ENCODE measurements at places on chromosomes 16 and 17. TPM values are rescaled to one million over a fixed set of nuclear protein-coding genes. Genes with fewer than 3 reads are reported as not detected.

Gene ARL5C
- not detected for total RNA-seq

Gene SLC52A1
- under 0.01 TPM for total RNA-seq

Gene EME1
- total RNA-seq: 2.6 TPM

Gene RNF43
- 0.15 TPM for total RNA-seq

Gene TAC4
- total RNA-seq: not detected

Gene WIPF2
- 3.6 TPM for total RNA-seq

Gene GJC1
- total RNA-seq: 35.0 TPM

Gene CES3
- total RNA-seq: not detected

Gene SLC5A11
- total RNA-seq: under 0.01 TPM

Gene RBBP6
- 18.8 TPM for total RNA-seq

Gene CA5A
- not detected for total RNA-seq
